Naive thymus-derived CD4-positive, alpha-beta T cell (primary cell): ENCODE measurements at places on chromosomes 3 and 15. TPM values are rescaled to one million over a fixed set of nuclear protein-coding genes. Genes with fewer than 3 reads are reported as not detected.

Gene GOLGA8Q
- total RNA-seq, result 1.9 TPM

DNA sequence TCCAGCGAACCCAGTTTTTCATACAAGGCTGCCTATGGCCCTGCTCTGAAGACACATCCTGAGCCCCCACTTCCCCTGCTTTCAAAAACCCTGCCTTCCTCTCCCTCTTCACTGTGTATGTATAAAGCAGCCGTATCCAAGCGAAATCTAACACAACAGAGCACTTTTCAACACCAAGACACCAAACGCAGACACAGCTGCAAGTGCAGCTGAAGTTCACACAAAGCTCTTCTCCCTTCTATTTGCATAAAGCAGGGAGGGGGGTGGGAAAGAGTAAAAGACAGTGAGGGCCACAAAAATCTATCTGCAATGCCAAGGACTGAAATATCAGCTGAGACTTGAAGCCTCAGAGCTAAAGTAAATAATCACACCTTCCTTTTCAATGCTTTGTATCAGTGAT is 35.1 kb upstream of the CSPG5 start:
- peaks cover 13% of the 10 kb centered on the region for H3K36me3 ChIP-seq
- DNase-seq, result no peak
- H3K27me3 ChIP-seq, result no peaks in the 10 kb centered on the region
- H3K4me1 ChIP-seq, result no peaks in the 10 kb centered on the region
- no peak overlapping the region for H3K4me3 ChIP-seq
- no peak overlapping the region for H3K27ac ChIP-seq

- no peaks in the 10 kb centered on the region for H3K27me3 ChIP-seq
- no peaks in the 10 kb centered on the region for H3K36me3 ChIP-seq
- no peak overlapping the region for H3K27ac ChIP-seq
- H3K4me3 ChIP-seq, result no peak overlapping the region
- peaks cover 6% of the 10 kb centered on the region for H3K4me1 ChIP-seq
- no peak for DNase-seq
Measured at GRCh38 chr3:106035619-106036018, 166.8 kb upstream of the CBLB start.

- no peak overlapping the region for H3K4me3 ChIP-seq
- DNase-seq, result no peak
- H3K27me3 ChIP-seq, result no peaks in the 10 kb centered on the region
- peaks cover 6% of the 10 kb centered on the region for H3K4me1 ChIP-seq
- H3K27ac ChIP-seq, result no peak overlapping the region
- no peaks in the 10 kb centered on the region for H3K36me3 ChIP-seq
Measured at GRCh38 chr3:32885283-32885901, 66.1 kb upstream of the CCR4 start.

DNA sequence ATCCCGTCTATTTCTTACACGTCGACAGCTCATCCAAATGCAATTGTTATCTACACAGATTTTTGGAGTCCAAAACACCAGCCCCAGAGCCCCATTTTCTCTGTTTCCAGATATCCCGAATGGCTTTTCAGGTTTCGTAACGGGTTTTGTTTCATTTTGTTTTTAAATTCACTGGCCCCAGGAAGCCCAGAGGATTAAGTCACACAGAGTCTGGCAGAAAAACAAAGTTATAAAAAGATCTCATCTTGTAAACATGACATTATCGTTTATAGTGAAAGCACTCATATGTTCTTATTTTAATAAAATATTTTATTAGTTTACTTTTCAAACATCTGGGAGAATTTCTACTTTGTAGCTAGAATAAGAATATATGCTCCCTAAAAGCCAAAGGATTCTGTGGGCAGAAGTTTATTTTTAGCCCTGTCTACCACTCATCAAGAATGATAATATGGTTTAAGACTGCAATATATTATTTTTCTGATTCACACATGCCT is 149.3 kb upstream of the SLC2A2 start:
- no peaks in the 10 kb centered on the region for H3K36me3 ChIP-seq
- no peaks in the 10 kb centered on the region for H3K4me1 ChIP-seq
- H3K27ac ChIP-seq, result no peak overlapping the region
- no peak overlapping the region for H3K4me3 ChIP-seq
